ENCODE measurements at places on chromosomes 4 and X.

GRCh38 chr4:48090621-48091020, 43.4 kb downstream of the TXK start:
- no peak for DNase-seq

DNA sequence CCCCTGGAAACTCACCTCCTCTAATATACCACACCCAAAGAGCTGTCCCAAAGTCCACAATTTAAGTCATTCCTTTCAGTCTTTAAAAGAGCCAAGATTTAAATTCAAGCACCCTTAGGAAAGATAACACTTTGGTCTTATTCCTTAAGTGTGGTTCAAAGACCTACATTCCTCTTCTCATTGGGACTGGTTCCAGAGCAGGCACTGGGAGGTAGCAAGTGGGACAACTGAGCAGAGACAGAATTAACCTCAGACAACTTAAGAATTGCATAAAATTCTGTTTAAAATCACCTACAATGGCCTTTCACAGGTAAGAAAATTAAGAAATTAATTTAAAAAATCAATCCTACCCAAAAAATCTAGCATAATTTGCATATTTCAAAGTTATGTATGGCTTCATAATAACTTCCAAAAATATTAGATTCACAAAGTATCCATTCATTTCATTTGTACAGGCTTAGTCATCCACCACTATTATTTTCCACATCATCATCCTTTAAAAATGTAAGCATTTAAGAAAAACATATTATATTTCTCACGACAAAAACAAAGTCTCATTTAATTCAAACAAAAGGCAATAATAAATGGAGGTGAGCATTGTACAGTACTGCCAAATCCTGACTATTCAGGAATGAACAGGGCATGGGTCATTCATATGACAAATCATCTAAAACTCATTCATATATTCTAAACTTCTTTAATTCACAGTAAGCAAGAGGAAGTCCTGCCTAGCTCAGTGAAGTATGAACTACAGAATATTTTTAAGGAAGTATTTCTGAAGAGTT, 13.6 kb downstream of the PRSS12 start:
- no peak for DNase-seq

DNA sequence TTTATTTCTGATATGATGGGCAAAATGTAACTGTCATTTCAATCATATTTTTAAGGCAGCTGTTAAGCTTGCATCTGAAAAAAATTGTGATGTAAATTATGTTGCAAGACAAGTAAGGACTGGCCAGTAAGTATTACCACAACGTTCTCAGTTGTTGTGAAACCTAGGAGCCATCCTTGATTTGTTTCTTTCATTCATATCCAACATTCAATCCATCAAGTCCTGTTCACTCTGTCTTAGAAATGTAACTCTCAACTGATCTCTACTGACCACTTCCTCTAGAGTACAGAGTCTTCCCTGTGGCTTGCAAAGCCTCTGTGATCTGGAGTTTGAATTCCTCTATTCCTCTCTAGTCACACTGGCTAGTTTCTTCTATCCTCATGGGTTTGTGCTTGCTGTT, 161.4 kb upstream of the MAD2L1 start:
- DNase-seq, result no peak

DNA sequence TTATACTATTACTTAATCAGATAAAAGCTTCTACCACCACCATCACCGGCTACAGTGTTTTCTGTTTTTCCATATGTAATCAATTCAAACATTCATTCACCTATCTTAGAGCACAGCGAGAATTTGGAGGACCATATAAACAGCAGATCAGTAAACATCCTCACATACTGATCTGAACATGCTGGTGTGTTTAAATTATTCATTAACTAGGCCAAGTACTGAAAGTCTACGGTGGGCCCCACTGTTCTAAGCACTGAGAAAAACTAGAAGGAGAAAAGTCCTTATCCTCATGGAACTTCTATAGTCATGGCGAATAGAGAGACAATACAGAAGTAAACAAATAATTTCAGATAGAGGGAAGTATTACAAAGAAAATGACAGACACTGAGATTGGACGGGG, 176.6 kb downstream of the NR3C2 start:
- DNase-seq, result no peak

DNA sequence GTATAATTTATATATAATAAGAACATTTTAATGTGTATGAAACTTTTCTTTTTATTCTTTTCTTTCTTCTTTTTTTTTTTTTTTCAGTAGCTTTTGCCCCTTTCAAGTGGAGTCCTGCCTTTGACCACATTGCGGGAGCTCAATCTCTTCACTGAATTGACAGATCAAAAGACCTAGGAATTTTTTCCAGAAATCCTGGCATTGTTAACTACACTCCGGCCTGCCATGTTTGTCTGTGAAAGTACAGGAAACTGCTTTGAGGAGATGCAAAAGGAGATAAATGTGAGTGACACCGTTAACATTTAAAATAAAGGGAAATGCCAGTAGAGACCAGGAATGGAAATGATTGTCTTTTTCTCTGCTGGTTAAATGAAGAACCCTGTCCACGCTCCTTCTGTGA, 159.3 kb upstream of the VCX3A start:
- no peak for DNase-seq

GRCh38 chrX:110108381-110108821, 105.5 kb downstream of the TMEM164 start:
- no peak for DNase-seq

GRCh38 chrX:8520178-8520577, 55.5 kb downstream of the VCX3B start:
- DNase-seq, result no peak

GRCh38 chr4:4859799-4860599, 534 bp downstream of the MSX1 start:
- DNase-seq, result no peak

- no peak for DNase-seq
Observed at GRCh38 chrX:110056419-110056818, 53.5 kb downstream of the TMEM164 start.

DNA sequence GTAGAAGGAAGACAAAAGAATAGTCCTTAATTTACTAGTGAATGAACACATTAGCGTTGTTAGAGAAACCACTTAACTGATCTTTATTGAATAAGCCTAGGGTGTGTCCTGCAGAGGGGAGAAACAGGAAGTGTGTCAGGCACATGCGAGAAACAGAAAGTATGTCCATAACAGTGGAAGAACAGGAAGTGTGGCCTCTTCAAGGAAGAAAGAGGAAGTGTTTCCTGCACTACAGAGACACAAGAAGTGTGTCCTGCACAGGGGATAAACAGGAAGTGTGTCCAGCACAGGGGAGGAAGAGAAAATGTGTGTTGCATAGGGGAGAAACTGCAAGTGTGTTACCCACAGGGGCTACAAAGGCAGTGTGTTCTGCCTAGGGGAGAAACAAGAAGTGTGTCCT, 539.6 kb upstream of the PRKX start:
- no peak for DNase-seq

DNA sequence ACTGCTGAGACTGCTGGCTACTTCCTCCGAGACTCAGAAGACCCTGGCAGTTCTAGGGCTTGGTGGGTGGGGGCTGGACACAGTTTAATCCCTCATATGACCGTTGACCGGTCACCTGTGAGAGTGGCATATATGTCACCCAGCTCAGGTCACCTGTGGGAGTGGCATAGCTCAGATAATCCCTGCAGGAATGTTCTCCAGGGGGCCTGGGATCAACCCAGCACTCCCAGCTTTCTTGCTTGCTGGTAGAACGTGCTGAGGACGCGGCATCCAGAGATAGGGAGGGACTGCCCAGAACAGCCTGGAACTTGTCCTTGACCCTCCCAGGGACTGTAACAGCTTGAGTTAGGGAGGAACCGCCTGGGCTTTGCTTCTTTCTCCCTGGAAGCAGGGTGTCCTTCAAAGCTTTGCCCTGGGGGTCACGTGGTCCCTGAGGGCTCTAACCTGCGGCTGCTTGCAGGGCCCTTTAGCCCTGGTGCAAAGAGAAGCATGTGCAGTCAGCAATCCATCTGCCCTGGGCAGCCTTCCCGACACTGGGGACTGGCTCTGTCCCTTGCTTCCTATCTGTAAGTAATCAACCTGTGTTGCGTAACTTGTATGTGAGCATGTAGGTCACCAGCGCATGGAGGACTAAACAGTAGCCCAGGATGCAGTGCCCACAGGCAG, 55.3 kb downstream of the ZFYVE28 start:
- no peak for DNase-seq

- no peak for DNase-seq
Observed at GRCh38 chrX:135411893-135412292, 9.9 kb upstream of the SMIM10L2A start.

- DNase-seq, result no peak
Observed at GRCh38 chr4:54378461-54378860, 149.4 kb downstream of the PDGFRA start.

DNA sequence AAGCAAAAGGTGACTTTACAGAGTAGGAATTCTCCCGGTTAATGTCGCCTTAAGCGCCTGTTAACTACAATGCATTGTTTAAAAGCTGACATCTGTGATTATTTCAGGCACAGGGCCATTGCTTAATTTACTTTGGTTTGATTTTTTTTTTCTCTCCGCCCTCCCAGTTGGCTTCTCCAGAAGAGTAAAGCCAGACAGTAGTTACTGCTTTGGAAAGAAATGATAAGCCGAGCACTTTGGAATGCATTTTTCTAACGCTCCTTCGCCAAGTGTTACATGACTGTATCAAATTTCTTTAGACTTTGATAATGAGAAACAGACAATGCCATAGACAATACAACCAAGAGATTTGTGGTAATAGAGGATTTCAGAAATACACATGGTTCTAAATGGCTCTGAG, 383.0 kb upstream of the TENM3 start:
- DNase-seq, result no peak

GRCh38 chr4:186227744-186228513, 622 bp downstream of the KLKB1 start:
- no peak for DNase-seq

GRCh38 chr4:13084210-13084609, 399.9 kb downstream of the RAB28 start:
- no peak for DNase-seq

GRCh38 chrX:111123125-111123524, 27.1 kb downstream of the PAK3 start:
- DNase-seq, result no peak

GRCh38 chr4:185657699-185658098, 122.4 kb upstream of the PDLIM3 start:
- DNase-seq, result no peak

GRCh38 chr4:41455206-41455605, 82.8 kb upstream of the LIMCH1 start:
- no peak for DNase-seq

DNA sequence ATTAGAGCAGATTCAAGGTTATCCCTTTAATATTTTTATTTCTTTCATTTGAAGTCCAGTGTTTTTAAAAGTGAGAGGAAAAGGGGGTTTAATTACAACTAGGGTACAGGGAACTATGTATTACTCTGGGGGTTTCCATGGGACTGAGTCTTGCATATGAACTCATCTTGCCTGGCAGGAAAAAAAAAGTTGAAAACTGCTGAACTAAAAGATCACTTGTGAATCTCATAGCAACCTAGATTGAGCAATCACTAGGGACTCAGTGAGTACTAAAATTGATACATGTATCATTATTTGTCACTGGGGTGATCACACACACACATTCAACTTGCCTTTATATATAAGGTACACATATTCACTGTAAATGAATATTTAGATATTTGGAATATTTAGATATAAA, 180.7 kb upstream of the SFRP2 start:
- DNase-seq, result no peak

- no peak for DNase-seq
Observed at GRCh38 chr4:107658400-107659336, 61.4 kb downstream of the PAPSS1 start.

- no peak for DNase-seq
Observed at GRCh38 chr4:82890528-82890900, 439 bp downstream of the SEC31A start.

- DNase-seq, result no peak
Observed at GRCh38 chr4:80367737-80368136, 32.2 kb downstream of the CFAP299 start.
